Germinal center (tissue), 1 donor: ENCODE measurements at places on chromosomes 3 and 15.

DNA sequence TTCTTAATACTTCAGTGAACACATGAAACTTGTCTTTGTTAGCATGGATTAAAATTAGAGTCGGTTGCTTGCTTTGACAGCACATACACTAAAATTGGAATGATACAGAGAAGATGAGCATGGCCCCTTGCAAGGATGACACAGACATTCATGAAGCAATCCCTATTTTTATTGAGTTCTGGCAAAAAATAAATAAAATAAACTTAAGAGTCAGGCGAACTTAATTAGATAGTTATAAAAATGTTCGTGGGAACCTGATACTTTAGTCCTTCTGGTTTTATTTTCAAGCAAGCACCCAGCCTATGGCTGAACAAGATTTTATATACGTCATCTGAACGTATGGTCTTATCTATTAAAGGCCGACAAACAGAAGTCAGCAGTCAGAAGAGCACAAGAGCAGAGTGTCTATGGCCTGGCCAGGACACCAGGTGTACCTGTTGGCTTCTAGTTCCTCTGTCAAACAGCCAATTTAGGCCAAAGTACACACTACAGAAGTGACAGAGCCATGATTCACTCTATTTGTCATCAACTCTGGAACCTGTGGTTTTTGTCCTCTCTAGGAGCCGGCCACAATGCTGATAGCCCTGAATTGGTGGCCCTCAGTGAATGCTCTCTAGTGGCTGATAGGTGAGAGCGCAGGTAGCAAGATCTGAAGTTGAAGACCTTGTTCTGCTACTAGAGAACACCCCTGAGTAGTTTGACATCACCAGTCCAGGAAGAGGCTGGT lies 64.3 kb downstream of the LEO1 start:
- DNase-seq, result no peak

DNA sequence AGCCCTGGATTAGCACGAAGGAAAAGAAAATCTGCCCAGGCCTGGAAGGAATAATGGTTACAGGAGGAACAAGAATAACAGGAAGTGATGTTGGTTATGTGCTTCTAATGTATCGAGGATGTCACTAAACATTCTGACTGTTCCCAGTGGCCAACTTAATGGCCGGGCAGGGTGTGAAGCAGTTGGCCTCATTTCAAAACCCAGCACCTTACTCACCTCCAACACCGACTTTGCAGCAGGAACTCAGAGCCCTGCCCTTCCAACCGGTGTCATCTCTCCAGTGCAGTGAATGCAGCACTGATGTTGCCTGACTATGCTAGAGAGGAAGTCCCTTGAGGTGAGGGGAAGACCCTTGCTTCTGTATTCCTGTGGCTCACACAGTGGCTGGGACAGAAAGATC lies 162.4 kb upstream of the LRTM1 start:
- DNase-seq, result no peak

DNA sequence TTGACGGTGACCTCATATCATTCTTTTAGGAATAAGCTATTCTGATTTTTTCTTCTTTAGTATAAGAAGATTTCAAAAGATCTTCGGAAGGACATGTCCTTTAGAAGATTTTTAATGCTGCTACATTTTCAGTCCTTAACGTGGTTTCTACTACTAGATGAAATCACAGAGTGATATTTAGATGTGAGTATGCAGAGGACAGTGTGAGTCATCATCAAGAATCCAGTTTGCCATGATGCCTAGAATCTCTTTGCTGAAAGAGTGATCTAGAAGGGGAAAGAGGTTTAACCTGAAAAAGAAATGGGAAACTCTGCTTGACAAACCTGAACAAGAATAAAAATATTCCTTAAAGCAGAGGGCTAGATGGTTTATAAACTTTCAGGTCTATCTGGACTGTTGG lies 43.2 kb downstream of the SLC7A14 start:
- DNase-seq, result no peak

- no peak for DNase-seq
These were observed 30.9 kb downstream of the DAG1 start for GRCh38 chr3:49500732-49501609.

DNA sequence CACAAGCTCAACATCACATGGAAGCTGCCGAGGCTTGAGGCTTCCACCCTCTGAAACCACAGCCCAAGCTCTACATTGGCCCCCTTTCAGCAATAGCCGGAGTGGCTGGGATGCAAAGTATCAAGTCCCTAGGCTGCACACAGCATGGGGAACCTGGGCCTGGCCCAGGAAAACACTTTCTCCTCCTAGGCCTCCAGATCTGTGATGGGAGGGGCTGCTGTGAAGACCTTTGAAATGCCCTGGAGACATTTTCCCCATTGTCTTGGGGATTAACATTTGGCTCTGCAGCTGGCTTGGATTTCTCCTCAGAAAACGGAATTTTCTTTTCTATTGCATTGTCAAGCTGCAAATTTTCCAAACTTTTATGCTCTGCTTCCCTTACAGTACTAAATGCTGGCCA lies 18.2 kb downstream of the HRG start:
- no peak for DNase-seq

GRCh38 chr3:71299160-71299559 lies 284.4 kb downstream of the FOXP1 start:
- no peak for DNase-seq

- no peak for DNase-seq
These were observed 11.9 kb downstream of the VGLL4 start for GRCh38 chr3:11631820-11632219.

DNA sequence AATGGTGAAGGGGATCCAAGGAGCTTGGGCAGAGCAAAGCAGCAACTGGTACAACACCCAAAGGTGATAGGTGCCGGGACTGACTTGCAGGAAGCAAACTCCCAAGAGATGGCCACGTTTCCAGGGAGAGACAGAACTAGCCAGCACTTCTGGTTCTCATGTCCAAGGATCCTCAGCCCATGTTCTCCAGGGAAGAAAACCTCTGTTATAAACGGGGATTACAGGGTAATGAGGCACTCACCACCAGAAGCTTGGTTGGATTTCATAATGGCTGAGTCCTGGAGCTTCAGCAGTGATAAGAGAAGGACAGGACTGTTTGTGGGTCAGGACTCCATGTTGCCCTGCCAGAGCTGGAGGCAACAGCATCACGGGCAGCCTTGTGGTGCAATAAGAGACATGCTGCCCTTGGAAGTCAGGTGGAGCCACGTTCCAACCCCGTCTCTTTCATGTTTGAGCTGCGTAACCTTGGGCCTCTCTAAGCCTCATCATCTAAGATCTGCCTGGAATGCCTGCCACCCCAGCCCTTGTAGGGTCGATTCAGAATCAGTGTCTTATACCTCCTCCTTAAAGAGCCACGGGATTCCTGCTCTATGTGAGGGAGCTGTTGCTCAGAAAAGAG lies 181.0 kb downstream of the ABHD5 start:
- no peak for DNase-seq
